H4 (cell line): ENCODE measurements at places on chromosomes 13 and 19. TPM values are rescaled to one million over a fixed set of nuclear protein-coding genes. Genes with fewer than 3 reads are reported as not detected.
A peak's percentile ranks its signal among the peaks of the same experiment; 100 is the strongest.

GET3 gene
- total RNA-seq: 85.4 and 94.4 TPM in 2 replicates

DNA sequence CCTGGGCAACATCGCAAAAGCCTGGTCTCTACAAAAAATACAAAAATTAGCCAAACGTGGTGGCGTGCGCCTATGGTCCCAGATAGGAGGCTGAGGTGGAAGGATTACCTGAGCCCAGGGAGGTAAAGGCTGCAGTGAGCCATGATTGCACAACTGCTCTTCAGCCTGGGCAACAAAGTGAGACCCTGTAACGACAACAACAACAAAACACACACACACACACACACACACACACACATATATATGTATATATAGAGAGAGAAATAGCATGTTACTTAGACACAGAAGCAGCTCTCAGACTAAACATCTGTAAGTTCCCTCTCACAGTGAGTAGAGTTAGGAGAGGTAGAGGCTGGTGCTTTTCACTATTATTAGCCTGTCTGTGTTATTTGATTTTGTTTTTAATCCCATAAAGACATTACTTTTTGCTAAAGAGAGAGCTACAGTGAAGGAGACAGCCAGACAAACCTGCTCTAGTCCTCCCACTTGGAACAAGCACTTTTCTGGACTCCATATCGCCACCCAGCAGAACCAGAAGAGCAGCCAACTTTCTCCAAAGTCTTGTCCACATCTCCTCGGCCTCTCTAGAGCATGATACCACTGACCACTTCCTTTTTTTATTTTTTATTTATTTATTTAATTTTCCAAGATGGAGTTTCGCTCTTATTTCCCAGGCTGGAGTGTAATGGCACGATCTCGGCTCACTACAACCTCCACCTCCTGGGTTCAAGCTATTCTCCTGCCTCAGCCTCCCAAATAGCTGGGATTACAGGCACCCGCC lies 2.8 kb upstream of the LIN7B start:
- no peak for DNase-seq

AP1M1 gene
- 88.8 and 95.9 TPM in 2 replicates for total RNA-seq

DNA sequence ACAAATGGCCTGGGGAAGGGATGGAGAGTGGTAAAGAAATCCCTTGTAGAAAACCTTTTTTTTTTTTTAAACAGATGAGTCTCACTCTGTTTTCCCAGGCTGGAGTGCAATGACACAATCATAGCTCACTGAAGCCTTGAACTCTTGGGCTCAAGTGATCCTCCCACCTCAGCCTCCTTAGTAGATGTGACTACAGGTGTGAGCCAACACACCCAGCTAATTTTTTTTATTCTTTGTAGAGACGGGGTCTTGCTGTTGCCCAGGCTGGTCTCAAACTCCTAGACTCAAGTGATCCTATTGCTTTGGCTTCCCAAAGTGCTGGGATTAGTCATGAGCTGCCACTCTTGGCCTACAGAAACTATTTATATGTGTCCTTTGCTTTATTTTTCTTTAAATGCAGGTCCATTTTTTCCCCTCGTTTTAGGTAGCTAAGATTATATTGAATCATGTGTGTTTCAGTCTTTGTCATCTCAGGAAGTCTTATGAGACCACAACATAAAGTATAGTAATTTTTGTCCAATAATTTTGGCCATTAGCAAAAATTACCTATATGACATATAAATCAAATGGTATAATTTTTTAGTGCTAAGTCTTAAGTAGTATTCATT lies 10.5 kb downstream of the LPAR6 start:
- no peak for DNase-seq

DNA sequence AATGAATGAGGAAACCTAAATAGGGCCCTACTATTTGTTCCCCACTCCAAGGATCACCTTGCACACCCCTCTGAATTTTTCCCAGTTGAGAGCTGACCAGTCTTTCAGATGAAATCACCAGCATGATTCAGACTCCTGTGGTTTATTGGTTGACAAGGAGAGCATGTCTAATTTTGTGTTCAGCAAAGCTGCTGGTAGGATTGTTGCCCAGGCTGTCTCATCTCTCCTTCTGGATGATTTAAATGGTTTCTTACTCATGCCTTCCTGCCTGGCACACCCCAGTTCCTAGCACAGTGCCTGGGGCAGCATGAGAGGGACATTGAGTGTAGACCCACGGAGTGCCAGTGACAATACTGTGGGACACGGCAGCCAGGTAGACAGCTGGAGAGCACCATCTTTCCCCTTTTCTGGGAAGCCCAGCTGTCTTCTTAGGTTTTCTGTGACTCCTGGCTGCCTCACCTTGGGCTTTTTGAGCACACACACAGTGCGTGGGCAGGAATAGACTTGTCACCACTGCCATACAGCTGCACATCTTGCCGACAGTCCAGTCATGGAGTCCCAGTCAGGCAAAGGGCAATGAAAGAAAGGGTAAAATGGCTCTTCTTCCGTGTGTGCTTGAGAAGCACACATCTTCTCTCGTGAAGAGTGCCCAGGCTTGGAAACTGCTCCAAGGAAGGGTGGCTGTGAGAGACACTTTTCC lies 12.3 kb downstream of the FGF9 start:
- peak; percentile 65 for DNase-seq

DNA sequence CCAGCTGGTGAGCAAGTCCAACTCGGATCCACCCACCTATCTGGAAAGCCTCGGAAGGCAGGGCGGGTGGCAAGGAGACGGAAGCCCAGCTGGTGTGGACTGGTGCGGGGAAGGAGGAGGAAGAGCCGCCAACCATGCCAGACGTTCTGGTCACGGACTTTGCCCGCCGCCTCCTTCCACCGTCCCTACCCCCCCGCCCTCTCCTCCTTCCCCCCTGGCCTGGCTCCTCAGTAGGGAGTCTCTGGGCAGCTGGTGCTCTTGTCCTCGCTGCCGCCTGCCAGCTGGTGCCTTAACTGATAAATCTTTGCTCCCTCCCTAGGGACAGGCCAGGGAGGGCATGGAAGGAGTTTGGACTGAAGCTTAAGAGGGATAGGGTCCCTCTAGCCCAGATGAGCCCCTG lies 4.8 kb downstream of the SYNGR4 start:
- no peak for DNase-seq

KLK3 gene
- not detected in 2 replicates for total RNA-seq

PRTN3 gene
- 0.72 TPM in 1 of 2 replicates, not detected in the other for total RNA-seq

DNA sequence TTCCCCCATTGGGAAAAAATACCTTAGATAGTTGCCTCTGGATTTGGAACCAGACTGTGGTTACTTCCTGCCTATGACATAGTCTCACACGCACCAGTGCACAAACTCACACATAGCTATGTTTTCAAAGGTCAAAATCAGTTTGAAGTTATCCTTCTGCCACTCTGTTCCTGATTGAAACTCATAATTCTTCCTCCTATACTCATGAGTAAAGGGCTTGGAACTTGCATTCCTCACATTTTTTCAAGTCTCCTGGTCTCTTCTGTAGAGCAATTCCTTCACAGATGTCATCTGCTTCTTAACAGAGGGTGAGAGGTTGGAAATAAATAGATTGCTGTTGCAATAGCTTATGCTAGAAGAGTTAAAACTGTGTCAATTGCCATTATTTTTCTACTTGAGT lies 18.6 kb upstream of the POSTN start:
- DNase-seq: peak; percentile 40

KLF1 gene
- not detected in 2 replicates for total RNA-seq

DCAF15 gene
- 13.8 and 14.2 TPM in 2 replicates for total RNA-seq

DNA sequence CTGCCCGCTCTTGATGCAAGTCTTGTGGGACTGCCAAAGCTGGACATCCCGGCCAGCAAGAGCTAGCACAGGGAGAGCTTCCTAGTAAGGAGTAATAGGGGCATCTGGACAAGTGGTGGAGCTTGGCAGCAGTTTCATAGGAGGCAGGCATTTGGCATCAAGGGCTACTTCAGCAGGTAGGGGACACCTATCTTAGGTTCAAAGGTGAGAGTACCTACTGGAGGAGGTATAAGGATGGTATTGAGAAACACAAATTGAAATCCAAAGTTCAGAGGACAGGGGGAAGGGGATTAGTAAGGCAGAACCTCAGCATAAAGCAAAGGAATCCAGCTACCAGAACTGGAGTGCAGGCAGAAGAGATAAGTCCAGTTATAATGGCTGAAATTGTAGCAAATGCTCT lies 441.7 kb downstream of the OXGR1 start:
- no peak for DNase-seq

DNA sequence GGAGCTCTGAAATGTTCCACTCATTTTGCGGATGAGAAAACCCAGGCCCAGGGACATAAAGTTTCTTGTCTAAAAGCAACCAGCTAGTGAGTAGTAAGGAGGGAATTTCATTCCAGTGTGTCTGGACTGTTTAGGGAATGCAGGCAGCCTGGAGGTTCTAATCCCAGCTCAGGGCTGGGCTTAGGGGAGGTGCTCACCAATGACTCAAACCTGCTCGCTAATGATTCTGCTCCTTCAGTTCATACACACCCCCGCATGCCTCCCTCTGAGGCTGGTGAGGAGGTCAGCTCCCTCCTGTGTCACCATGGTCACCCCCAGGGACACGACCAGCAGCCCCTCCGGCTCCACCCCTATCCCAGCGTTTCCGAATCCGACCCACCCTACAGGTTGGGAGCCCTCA lies 34.6 kb downstream of the CYP4F2 start:
- DNase-seq: no peak

PLEKHA4 gene
- 2.9 and 5.4 TPM in 2 replicates for total RNA-seq

LGALS7B gene
- total RNA-seq: not detected in 2 replicates

- DNase-seq: no peak
Observed at GRCh38 chr19:18297308-18297707, 15.9 kb upstream of the JUND start.

- no peak for DNase-seq
Observed at GRCh38 chr19:20028611-20029010, 10.7 kb downstream of the ZNF682 start.

DNA sequence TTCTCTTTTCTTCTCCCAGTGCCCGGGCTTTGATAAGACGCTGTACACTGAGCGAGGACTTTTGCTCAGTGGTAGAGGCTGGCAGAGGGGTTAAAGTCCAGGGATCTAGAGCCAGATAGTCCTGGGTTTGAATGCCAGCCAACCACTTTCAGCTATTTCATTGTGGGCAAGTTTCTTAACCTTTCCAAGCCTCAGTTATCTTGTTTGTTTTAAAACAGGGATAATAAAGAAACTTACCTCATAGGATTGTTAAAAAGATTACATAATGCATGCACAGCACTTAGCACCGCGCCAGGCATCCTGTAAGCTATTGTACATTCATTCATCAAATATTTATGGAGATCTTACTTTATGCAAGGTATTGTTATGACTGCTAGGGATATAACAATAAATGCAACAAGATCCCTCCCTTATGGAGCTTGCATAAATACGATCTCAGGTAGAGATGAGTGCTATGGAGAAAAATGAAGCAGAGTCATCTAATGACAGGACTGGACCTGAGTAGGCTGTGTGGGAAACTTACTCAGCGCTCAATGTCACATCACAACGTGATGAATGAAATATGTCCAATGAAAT lies 70.8 kb downstream of the LNX2 start:
- no peak for DNase-seq

BORCS8 gene
- total RNA-seq: 19.3 and 26.4 TPM in 2 replicates

PTPRS gene
- total RNA-seq: 47.4 and 63.8 TPM in 2 replicates

DNA sequence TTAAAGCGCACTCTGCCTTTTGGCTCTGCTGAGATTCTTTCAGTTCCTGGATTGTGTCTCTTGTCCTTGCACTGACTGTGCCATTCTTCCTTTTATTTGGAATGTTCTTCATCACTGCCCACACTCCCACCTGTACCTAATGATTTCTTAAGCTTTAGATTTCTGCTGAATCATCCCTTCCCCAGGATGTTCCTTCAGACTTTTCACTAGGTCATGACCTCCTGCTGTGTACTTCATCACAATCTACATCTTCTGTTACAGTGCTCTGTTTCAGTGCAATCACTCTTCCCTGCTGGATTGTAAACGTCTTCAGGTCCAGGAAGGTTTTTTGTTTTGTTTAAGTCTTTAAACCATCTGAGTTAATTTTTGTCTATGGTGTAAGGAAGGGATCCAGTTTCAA lies 281.0 kb downstream of the ATP8A2 start:
- peak; percentile 11 for DNase-seq

DNA sequence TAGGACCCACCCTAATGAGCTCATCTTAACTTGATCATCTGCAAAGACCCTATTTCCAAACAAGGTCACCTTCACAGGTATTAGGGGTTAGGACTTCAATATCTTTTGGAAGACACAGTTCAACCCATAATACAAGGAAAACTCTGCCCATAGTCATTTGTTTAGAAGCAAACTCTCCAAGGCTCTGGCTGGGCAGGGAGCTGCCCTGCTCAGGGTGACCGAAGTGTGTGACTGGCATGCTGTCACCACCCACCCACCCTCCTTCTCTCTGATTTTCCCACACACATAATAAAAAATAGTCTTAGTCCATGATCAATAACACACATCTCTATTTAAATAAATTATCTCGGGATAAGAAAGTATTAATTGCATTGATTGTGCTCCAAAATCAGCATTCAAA lies 161.1 kb downstream of the KCTD15 start:
- no peak for DNase-seq

PVR gene
- total RNA-seq: 41.9 and 46.0 TPM in 2 replicates

DNA sequence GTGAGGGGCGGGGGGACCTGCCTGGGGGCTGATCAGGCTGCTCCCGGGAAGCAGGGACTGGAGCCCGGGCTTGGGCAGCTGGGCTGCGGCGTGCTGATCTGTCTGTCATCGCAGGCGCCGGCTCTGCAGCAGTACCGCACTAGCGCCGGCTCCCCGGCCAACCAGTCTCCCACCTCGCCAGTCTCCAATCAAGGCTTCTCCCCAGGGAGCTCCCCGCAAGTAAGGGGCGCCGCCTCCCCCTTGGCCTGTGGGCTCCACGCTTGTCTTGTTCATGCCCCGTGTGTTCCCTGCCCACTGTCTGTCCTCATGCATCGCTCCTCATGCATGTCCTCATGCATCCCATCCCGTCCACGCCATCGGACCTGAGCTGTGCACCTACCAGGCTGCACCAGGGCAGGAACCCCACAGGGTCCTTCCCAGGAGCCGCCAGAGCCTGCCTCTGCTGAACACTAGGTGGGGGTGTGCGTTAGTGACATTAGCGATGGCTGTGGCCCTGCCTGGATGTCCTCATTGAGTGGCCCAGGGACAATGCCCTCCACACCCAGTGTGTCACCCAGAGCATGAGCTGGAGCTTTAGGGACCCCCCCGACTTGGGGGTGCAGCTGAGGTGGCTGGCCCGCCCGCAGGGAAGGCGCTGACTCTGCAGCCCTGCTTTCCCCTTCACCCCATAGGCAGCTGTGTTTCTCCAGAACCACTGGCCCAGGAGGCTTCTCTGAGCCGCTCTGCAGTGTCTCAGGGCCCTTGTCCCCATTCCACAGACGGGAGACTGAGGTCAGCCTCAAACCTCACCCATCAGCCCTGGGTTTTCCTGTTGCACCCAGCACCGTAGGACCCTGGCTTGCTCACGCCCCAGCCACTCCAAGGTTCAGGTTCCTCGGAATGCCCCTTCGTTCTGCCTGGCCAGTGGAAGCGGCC lies 19.5 kb downstream of the COMP start:
- no peak for DNase-seq

ELAVL1 gene
- 61.0 and 71.7 TPM in 2 replicates for total RNA-seq

GRCh38 chr13:109918179-109918711 lies 131.9 kb upstream of the IRS2 start:
- DNase-seq: peak; percentile 47
